Midbrain (tissue), 1 donor: ENCODE measurements at places on chromosomes 16 and 17.

- no peak for DNase-seq
Measured at GRCh38 chr16:31536804-31537361, 9.2 kb downstream of the AHSP start.

DNA sequence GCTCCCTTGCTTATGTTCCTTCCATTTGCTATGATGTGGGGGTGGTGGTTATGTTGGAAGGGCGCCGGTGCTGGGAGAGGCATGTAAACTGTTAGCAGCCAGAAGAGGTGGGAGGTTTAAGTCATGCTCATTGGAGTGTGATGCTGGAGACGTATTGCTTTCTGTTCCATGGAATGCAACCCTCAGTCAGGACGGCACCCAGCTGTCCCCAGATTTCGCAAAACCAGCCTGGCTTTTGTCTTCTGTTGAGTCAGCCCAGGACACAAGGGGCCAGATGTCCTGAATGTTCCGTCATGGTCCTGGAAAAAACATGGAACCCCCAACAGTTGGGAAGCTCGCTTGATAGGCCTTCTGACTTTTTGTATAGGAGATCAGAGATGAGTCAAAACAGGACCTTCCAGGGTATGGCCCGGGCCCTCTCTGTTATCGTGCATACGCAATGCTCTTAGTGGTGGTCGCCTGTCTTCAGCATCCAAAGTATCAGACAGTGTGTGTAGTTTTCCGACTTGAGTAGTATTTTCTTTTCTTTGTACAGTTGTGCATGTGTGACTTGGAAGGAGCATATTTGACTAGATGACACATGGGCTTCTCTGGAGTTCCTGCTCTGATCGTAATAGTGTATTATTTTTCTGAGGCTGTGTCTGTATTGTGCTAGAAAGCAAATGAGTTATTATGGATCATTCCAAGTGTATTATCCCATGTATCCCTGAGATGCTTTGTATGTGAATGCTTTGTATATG is 201.9 kb downstream of the SNX29 start:
- no peak for DNase-seq

DNA sequence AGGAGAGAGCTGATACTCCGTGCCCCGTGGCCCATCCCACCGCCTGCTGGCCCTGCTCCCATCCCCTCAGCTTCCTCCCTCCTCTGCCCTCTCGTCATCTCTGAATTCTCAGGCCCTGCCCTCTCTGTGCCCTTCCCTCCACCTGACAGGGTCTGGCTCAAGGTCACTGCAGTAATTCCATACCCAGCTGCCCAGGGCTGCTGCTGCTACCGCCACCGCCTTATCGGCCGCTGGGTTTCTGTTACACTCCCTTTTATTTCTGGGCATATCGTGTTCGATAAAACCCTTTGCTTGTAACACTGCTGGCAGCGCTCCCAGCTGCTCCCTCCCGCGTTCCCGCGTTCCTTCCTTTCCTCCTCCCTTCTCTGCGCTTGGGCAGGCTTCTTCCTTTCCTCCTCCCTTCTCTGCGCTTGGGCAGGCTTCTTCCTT is 1.2 kb downstream of the EPN3 start:
- no peak for DNase-seq

- DNase-seq = peak; percentile 25
Measured at GRCh38 chr17:57092779-57093178, 7.7 kb downstream of the AKAP1 start.

GRCh38 chr17:45299361-45299760 is 17.5 kb downstream of the MAP3K14 start:
- DNase-seq = peak; percentile 31

- DNase-seq = no peak
Measured at GRCh38 chr16:25690552-25691143, 1.1 kb upstream of the HS3ST4 start.

- DNase-seq = no peak
Measured at GRCh38 chr17:75628425-75628824, 4.8 kb upstream of the SMIM5 start.

DNA sequence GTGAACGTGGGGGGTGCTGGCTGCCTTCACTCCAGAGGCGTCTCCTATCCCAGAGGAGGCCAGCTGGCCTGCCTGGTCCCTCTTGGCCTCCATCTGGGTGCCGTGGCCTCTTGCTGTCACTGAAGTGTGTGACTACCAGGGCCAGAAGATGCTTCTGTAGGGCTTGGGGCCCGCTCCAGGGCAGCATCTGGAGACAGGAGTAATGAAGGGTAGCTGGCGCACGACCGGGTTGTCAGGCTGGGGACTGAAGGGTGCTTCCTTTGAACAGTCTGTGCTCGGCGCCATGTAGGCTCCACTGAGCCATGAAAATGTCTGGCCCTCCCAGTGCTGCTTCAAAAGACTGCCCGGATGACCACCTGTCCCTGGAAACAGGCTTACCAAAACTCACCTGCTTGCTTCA is 31.3 kb downstream of the ASIC2 start:
- DNase-seq = no peak

DNA sequence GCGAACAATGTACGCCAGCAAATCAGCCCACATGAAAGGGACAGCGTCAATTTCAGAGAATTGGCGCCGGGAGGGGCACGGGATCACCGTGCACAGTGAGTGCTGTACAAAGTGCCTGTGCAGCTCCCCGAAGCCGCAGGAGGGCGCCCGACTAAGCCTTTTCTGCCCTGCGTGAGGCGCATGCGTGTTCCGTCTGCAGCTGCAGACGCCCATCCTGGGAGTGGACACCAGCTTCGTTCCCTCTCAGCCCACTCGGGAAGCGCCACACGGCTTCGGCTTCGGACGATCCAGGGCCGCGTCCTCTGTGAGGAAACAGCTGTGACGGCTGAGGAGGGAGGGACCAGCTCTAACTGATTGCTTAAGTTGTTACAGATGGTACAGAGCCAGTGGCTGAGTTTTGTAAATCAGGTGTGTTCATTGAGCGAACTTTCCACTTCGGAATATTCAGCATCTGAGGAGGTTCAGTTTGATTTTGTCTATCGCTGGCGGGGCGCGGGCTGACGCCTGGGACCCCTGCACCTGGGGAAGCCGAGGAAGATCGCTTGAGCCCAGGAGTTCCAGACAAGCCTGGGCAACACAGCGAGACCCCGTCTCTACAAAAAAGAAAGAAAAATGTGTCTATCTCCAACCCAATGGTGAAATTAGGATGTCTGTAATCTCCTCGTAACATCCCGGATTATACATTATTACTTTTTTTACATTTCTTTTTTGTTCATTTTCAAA is 15.4 kb upstream of the ZNF287 start:
- DNase-seq = peak; percentile 96

- DNase-seq = no peak
Measured at GRCh38 chr16:53071748-53072301, 17.0 kb downstream of the CHD9 start.

- DNase-seq = no peak
Measured at GRCh38 chr17:50205963-50206505, 4.6 kb upstream of the COL1A1 start.

GRCh38 chr16:1793578-1794220 is at the start of gene IGFALS:
IGFALS (minus strand) TSS chr16:1793705; CDS start chr16:1793652, 53 bp downstream.
- no peak for DNase-seq

DNA sequence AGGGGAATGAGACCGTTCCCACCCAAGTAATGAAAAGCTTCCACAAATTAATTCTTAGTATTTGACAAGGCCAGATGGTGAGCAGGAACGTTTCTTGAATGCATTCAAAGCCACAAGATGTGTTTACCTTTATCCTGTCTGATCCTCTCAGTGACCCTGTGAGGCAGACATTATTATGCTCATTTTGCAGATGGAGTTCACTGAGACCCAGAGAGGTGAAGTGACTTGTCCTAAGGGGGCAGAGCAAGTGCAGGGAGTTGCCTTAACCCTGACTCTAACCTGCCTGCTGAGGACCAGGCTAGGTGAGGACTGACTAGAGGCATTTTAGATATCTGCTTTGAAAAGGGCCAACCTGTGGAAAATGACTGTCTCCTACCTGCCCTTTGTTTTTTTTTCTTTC is 156.7 kb downstream of the HAPSTR1 start:
- no peak for DNase-seq

GRCh38 chr17:61279476-61280145 is 120.0 kb upstream of the TBX2 start:
- DNase-seq = no peak

- no peak for DNase-seq
Measured at GRCh38 chr16:89119166-89119621, 25.5 kb downstream of the ACSF3 start.
